Activated CD4-positive, alpha-beta T cell treated with anti-CD3 and anti-CD28 coated beads, Interleukin-10, Interleukin-2, amounts not matched to agents 100 ng/mL and 50 ng/mL, durations not matched to agents 16 hours and 8 hours (primary cell): ENCODE measurements at places on chromosomes 6 and 20.

DNA sequence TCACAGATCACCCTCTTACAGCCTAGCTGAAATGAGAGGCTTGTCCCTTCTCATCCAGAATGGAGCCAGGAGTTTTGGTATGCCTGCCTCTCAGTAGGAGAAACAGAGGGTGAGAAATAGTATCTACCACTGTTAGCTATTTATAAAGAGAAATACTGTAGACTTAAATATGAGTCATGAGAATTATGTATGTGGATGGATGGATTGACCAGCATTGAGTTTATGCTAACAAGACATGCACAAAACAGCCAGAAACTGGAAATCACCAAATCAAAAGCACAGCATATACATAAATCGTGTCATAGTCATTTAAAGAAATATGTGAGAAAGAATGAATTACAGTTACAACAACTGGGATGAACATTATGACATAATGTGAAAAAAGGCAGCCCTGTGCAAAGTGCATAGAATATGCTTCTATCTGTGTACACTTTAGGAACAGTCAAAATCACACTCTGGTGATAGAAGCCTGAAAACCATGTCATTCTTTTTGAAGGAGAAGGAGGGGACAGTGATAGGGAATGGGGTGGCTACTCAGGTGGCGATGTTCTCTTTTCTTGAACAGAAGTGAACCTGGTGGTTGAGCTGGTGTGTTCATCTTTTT, 79.8 kb upstream of the KIF25 start:
- DNase-seq = peak; percentile 13

DNA sequence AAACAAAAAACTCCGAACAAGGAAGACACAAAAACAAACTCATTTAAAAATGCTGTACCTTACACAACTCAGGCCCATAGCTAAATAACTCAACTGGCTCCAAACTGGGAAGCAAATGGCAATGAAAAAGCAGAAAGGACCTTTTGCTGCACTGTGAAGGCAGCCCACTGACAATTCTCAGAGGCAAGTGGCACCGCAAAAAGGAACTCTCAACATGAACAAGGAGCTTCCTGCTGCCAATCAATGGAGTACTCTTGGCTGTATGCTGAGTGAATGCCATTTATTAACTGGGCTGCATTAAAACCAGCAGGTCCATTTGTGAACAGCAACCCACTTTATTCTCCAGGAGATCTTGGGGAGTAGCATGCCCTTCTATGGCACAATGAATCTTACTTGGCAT, 209.9 kb downstream of the PTPRK start:
- DNase-seq = no peak

DNA sequence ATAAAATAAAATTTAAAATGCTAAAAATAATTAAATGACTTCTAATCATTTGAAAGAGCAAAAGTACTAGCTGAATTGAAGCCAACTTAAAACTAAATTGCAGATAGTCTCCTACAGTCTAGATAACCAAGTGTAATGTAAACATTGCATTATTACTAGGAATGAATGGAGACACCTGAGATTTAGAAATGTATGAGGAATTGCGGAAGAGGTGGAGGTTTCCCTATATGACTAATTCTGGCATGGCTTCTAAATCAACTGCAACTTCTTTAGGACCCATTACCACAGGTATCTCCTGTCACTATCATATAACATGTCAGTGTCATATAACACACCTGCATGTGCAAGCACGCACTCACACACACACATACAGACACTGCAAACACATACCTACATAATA, 13.2 kb upstream of the GPR6 start:
- no peak for DNase-seq

DNA sequence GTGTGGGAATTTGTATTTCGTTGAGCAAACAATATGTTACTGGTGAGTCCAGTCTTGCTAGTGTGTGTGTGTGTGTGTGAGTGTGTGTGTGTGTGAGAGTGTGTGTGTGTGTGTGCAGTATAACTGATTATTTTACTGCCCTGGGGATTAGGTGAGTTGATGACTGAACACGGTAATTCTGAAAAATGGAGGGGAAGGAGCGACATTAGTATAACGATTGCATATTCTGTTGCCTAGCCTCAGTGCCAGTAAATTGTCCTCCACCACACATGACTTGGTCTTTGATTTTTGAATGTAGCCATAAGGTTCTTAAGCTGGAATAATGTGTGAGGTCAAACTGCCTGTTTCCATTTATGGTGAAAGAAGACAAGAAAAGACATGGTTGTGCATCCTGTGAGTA, 121.1 kb downstream of the SLC24A3 start:
- no peak for DNase-seq

GRCh38 chr20:62522748-62523396, 47.1 kb upstream of the GATA5 start:
- DNase-seq = no peak

DNA sequence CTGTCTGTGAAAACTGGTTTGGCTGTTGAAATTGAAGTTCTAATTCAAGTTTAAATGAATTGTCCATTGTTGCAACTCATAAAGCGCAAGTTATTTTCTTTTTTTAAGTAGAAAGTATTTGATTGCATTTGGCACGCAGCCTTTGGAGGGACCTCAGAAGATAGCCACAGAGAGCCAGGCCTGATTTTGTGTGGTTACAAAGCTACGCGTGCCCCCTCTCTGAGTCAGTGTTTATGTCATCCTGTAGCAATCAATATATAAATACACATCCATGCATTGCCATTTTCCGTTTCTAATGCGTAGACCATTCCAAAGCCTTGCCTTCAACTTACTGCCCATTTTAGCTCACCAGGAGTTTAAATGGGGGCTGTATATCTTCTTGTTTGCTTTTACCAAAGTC, 173.2 kb downstream of the TMEM242 start:
- no peak for DNase-seq

DNA sequence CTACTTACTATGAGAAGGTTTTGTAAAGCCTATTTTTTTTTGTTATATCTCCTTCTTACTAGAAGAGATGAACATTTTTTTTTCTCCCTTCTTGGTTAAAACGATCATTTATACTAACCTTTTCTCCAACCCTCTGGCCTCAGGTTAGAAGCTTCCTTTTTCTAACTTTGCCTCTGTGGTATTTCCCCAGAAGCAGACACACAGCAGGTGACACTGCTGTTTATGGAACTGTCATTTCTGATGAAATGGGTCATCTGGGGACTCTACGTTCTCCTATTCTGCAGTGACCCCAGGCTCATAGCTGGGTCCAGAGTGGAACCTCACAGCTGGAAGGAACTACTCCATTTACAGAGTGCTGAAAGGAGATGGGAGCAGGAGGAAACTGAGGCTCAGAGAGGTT, 746.3 kb upstream of the CHD6 start:
- no peak for DNase-seq

DNA sequence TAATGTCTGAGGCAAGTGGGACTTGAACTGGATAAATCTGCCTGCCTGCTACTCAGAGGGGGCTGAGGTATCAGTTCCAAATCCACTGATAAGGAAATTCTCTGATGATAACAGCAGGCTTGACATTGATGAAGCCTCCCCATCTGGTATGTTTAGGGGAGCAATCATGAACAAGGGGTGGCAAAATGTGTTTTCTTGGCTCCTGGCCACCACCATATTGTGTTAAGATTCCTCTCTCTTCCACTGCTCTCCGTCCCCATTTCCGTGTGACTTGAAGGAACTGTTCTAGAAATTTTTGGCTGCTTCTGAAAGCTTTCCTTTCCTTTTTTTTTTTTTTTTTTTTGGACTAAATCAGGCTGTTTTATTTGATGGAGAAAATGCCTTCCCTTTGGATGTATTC, 335.3 kb upstream of the NRSN1 start:
- no peak for DNase-seq

DNA sequence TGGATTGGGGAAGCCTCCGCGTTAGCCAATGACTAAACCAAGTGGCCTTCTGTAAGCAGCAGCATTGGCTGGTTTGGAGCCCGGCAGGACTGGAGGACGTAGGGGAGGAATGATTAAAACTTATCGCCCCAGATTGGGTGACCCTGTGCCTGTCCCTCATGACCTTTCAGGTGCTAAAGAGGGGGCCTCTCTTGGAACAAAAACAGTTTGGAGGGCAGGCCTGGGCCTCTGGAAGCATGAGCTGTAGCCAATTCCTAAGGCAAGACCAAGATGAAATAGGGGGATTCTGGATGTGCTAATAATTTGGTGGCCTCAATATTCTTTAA, 1.4 kb downstream of the GMPR start:
- DNase-seq = no peak

- DNase-seq = peak; percentile 88
Observed at GRCh38 chr6:35736253-35736894, 458 bp upstream of the ARMC12 start.

DNA sequence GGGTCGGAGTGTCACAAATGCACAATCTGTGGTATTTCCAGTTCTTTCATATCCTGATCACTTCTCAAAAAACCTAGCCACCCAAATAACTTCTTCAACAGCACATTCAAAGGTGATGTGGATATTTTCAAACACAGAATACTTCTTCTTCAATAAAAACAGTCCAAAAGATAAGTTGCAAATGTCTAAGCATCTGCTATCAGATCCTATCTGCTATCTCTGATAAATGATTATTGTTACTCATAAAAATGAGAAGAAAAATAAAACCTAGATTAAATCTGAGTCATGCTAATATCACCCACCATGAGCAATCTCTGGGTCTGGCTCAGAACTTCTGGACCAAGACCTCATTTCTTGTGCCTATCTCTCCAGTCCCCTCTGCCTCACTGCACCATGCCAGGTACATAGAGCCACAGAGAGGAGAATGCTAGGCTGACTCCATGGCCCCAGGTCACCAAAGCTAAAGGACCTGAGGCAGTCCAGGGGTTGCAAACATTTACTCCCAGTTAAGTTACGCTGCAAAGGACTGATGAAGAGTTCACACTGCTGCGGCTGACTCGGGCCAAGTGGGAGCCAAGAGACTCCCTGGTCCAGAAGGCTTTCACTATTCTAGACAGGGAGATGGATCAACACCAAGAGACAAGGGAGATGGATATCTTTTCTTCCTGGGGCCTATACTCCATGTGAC, 101.4 kb downstream of the KIF13A start:
- no peak for DNase-seq

DNA sequence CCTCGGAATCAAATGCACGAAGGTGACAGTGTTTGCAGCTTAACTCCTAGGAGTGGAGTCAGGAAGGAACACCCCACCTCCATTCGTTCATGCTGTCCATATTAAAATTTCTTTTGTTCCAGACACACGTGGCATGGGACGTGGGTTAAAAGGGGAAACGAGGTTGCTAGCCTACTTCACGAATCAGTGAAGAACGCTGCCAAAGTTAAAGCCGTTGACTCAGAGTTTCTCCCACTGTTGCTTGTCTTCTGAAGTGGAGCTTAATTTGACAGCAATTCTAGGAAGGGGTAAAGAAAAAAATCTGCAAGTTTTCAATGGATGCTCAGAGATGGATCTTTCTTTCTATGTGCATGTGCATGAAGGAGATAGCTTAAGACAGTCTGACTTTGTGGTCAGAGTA, 499.1 kb downstream of the CD83 start:
- DNase-seq = no peak

- DNase-seq = no peak
Observed at GRCh38 chr20:26243731-26244130, 547.1 kb upstream of the ZNF337 start.

GRCh38 chr6:140108167-140108566, 733.7 kb upstream of the CITED2 start:
- no peak for DNase-seq

GRCh38 chr6:71239694-71240093, 48.9 kb upstream of the OGFRL1 start:
- DNase-seq = no peak

GRCh38 chr20:6726761-6727160, 40.7 kb upstream of the BMP2 start:
- DNase-seq = no peak

DNA sequence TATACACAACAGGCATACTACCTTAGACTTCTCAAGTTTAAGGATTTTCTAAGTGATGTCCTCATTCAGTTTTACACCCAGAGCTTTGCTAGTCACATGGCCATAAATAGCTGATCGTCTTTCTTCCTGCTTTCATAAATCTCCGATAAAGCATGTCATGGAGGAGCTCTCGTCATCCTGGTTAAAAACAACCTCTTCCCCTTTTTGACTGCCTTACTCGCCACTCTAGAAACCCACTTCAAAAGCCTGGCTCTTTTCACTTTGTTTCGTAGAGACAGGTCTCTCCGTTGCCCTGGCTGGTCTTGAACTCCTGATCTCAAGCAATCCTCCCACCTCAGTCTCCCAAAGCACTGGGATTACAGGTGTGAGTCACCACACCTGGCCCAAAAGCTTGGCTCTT, 67.0 kb upstream of the SMIM29 start:
- peak; percentile 12 for DNase-seq

GRCh38 chr6:27672113-27672799, 199.4 kb upstream of the ZNF184 start:
- DNase-seq = peak; percentile 82

DNA sequence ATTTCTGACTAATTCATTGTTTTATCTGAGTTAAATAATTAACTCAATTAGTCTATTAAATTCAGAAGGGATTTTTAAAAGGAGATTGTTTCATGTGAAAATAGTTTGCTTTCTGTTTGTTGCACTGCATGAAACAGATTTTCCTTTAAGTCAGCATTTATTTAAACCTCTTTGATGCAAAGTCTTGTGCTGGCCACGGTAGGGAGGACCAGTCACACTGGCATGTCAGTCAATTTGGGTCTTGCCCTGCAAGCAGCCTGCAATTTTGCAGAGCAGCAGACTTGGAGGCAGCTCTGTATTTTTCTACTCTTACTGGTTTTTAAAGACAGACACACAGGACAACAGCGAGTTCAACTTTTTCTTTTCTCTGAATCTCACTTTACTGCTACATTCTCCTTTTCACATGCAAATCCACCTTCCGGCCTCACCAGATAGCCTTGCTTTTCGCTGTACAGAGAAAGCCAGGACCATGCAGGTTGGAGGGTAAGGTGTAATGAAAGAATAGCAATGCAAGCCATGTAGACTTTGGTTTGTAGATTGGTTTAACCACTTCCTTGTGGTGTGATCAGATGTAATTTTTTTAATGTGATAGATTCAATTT, 689.9 kb upstream of the AGPAT4 start:
- DNase-seq = no peak

GRCh38 chr6:46208303-46208702, 37.5 kb upstream of the ENPP5 start:
- no peak for DNase-seq

DNA sequence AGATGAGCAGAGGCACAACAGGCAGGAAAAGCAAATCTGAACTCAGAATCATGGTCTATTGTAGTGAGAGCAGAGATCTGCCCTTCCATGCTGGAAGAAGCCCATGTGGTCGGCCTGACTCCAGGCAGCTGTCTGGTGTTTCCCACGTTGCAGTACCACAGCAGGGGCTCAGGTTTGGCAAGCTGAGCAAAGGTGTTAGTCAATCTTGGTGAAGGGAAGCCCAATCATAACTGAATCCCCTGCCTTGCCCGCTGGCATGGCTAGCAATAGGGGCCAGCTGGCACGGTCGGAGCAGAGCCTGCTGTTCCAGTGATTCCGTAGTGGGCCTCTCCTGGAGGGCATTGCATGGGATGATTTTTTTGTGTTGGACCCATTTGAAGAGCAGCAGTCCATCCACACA, 17.8 kb upstream of the CCR6 start:
- DNase-seq = no peak

GRCh38 chr6:141290941-141291721, 841.6 kb upstream of the GJE1 start:
- DNase-seq = no peak

GRCh38 chr6:113924312-113924723, 46.6 kb downstream of the HDAC2 start:
- DNase-seq = no peak
